Stimulated activated CD8-positive, alpha-beta memory T cell treated with anti-CD3 and anti-CD28 coated beads, Interleukin-2, amount 100 ng/mL, for 48 hours (primary cell): ENCODE measurements at places on chromosomes 6 and 20.

DNA sequence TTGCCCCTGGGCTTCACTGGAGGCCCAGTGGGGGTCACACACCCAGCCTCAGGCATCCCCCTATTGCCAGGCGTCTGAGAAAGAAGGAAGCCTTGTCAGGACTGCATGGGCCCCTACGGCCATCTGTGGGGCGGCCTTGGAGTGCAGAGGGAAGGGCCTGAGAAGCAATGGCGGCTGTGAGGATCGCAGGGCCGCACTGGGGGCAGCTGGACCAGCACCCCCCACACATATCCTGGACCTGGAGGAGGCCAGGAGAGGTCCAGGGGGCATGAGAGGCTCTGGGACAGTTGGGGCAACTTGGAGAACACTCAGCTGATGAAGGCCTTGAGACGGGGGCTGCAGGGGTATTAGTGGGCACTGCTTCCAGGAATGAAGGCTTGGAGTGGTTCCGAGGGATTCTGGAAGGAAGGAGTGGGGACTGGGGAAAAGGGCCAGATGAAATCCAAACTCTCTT is 16.5 kb downstream of the MDFI start:
- no peak for DNase-seq

GRCh38 chr6:10529231-10529801 is 8.2 kb downstream of the GCNT2 start:
- DNase-seq = no peak

DNA sequence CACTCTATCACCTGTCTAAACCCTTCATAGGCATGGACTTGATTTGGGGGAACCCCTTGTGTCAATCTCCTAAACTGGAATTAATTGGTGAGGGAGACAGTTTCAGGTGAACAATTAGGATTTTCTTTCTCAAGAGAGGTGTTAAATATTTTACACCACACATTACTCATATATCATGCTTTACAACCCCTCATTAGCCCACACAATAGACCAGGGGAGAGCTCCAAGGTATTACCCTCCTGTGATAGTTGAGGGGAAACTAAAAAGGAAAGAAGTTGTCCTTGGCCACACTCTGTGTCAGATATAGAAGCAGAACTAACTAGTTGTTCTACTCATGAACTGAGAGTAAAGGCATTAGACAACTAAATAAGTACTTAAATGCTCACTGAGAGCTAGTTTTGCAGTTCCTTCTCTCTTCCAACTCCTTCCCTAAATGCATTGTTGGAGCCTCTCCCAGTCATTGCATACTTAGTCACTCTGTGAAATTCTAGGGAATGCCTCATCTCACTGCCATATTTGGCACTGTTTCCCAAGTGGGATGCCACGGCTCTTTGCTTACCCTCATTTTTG is 183.7 kb upstream of the CEP162 start:
- no peak for DNase-seq

- DNase-seq = no peak
These were observed 11.2 kb downstream of the CD83 start for GRCh38 chr6:14128746-14129145.

DNA sequence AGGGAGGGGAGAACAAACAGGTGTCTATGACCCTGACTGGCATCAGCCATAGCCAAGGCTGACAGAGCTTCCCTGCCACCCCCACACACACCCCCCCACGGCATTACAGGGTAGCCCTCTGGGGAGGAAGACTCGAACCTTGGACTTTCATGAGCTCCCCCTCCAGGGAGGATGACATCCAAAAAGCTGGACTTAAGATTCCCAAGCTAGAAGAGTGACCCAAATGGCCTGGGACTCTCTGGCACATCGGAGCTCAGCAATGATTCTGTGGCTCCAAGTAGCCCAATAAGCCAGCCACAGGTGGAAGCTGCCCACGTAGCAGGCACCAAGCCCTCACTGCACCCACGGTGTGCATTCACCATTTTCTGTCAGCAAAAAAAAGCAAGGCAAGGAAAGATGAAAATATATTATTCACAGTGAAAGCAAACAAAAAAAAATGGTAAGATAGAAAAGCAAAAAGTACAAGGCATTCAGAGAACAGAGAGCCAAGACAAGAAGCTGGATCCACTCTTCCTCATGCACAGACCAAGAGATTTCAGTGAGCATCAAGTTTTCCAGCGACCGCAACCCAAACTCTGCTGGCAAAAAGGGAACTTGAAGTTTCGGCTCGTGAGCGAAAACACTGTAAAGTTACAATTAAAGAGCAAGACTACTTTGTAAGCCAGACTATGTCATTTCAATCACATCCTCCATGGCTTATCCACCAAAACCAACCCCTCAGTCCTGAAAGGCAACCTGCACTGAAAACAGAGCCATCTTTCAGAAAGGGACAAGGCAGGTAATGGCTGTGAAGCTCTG is 10.9 kb downstream of the JAG1 start:
- DNase-seq = no peak

- no peak for DNase-seq
These were observed 4.3 kb downstream of the TNNC2 start for GRCh38 chr20:45822857-45823256.

DNA sequence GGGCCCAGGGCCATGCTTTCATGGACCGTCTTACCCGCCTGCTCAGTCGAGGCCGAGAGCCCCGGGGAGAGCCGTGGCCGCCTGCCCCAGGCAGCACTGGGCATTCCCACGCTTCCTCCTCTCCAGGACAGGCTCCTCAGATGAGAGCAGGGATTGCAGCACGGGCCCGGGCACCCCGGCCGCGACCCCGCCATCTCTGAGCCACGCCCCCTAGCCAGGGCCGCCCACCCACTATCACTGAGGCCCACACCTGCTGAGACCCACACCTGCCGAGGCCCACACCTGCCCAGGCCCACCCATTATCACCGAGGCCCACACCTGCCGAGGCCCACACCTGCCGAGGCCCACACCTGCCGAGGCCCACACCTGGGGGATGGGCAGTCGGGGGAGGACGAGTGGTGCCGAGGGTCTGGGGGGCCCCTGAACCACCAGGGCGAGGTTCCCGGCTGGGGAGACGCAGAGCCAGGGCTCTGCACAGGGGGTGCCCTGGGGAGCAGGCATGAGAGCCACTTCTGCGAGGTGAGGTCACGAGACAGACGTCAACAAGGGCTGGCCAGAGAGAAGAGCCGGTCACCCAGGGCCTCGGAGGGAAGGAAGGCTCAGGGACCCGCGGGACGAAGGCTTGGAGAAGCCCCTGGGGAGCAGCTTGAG is 235.6 kb downstream of the ERMARD start:
- DNase-seq = no peak

- no peak for DNase-seq
These were observed 21.3 kb upstream of the HFE start for GRCh38 chr6:26065952-26066380.

DNA sequence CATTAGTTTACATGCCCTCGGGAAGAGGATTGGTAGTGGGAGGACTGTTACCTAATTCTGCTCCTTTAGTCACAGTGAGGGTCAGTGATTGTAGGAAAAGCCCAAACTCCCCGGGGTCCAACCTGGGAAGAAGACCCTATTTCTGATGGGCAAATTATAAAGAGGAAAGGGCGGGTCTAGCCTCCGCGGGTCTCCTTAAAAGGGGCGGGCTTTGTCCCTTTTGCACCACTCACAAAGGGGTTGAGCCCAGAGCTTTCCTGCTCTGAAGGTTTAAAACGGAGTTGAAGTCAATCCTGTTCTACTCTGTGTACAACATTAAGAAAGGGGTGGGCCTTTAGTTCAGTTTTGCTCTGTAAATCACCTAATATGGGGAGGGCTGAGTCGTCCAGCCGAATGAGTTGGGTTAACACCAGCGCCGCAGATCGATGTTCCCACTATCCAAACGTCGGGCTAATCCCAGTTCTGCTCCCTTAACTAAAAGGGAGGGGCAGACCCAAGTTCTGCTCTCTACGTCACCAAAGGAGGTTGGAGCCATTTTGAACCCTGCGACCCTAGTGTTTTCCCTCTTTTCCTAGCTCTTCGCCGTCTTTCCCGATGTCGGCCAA is 920 bp upstream of the RNF5 start:
- no peak for DNase-seq

- DNase-seq = no peak
These were observed 56.7 kb upstream of the APCDD1L start for GRCh38 chr20:58571693-58572427.

DNA sequence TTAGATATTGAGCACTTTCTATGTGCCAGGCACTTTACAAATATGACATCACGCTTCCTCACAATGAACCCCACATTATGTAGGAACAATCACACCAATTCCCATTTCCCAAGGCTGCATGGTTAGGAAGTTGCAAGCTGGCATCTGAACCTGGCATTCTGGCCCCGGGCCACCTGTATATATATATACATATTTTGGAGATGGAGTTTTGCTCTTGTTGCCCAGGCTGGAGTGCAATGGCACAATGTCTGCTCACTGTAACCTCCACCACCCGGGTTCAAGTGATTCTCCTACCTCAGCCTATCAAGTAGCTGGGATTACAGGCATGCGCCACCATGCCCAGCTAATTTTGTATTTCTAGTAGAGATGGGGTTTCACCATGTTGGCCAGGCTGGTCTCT is 30.4 kb downstream of the SRC start:
- DNase-seq = no peak

GRCh38 chr6:87785229-87785862 is 83.3 kb upstream of the AKIRIN2 start:
- no peak for DNase-seq

GRCh38 chr20:38357653-38358207 is 11.4 kb downstream of the LBP start:
- DNase-seq = no peak

- no peak for DNase-seq
These were observed 9.0 kb upstream of the RIPPLY2 start for GRCh38 chr6:83844170-83844569.

DNA sequence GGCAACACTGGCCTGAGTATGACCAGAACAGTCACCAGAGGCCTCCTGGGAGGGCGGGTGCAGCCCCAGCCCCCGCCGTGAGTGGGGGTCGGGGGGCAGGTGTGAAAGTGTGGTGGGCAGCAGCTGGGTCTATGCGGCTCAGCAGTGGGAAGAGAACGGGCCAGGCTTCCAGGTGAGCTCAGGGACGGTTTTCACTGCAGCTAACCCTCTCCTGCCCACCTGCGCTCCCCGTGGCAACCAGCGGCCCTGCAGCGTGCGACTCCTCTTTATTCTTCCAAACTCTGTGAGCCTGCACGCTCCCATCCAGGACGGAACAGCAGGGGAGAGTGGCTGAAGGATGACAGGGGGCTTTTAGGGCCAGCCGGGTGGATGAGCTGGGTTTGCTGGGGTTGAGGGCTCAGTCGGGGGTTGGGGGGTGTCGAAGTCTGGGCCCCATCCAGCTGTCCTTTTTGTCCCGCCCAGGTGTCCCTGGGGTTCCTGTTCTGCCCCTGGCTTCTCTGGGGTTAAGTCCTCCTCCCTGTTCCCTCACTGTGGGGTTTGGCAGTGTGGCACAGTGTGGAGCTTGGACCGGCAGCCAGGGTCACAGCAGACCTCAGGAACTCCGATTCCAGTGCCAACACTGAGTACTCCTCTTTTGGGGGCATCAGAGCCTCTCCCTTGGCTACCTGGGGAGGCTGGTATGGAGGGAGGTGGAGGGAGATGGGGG is 859 bp upstream of the BIRC7 start:
- peak; percentile 11 for DNase-seq

GRCh38 chr20:39762716-39763115 is 800.6 kb downstream of the DHX35 start:
- no peak for DNase-seq

- no peak for DNase-seq
These were observed 18.0 kb upstream of the MAP3K4 start for GRCh38 chr6:160973311-160974250.

DNA sequence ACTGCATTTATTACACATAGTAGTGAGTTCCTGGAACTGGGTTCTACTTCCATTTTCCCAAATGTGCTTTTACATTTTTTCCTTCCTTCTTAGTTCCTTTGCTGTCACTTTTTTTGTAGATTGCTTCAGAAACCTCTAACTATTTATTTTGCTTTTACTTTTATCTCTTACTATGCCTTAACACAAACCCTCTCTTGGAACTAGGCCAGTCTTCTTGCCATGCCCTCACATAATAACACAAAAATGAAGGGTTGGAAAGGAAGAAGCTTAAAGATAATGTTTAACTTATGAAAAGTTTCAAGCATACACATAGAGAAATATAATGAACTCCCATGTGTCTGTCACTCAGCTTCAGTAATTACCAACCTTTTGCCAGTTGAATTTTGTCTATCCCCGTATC is 27.1 kb downstream of the TOP1 start:
- DNase-seq = no peak

DNA sequence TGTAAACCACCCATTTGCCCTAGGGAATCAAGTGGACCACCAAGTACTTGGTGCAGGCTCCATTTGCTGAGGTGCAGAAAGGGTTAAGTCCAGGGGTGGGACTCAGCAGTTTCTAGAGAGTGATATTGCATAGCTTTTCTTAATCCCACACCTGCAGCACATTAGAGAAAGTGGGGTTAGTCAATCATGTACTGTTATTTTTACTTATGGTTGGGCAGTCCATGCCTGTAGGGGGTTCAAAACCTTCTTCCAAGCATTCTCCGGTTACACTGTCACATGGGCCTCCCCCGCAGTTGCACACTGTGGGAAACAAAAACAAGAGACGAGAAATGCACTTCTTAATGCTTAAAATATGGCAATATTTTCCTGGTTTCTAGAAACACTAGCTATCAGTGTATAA is 65.5 kb downstream of the LAMA4 start:
- no peak for DNase-seq

DNA sequence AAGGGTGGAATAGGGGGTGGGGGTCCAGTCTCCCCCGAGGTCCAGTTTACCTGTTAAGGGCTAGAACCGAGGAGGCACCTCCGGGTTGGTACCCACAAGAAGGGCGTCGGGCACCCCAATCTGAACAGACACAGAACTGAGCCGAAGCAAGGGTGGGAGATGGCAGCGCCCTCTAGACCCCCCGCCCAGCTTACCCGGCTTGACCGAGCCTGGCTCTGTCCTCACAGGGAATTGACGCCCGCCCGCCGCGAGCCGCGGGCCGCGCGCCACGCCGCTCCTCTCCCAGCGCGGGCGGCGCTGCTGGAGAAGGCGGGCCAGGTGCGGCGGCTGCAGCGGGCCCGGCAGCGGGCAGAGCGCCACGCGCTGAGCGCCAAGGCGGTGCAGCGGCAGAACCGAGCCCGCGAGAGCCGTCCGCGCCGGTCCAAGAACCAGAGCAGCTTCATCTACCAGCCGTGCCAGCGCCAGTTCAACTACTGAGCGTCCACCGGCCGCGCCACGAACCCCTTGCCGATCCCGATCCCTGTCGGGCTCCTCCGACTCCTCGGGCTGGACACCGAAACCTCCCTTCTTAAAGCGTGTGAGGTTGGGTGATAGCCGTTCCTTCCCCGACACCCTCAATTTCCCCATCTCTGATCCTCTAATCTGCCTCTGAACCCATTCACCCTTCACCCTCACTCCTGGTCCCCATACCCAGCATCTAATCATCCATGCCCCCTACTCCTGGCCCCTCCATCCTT is 5.9 kb downstream of the TP53INP2 start:
- DNase-seq = peak; percentile 34

- DNase-seq = no peak
These were observed 21.7 kb upstream of the PRELID3B start for GRCh38 chr20:59064214-59064722.
